ENCODE measurements at places on chromosomes 4 and X.
A peak's percentile ranks its signal among the peaks of the same experiment; 100 is the strongest.

GRCh38 chr4:15557786-15558550, 88.3 kb downstream of the CC2D2A start:
- DNase-seq: no peak

- no peak for DNase-seq
These were observed 86.0 kb downstream of the PARM1 start for GRCh38 chr4:75018811-75019479.

GRCh38 chr4:74369855-74370254, 4.9 kb downstream of the EREG start:
- no peak for DNase-seq

DNA sequence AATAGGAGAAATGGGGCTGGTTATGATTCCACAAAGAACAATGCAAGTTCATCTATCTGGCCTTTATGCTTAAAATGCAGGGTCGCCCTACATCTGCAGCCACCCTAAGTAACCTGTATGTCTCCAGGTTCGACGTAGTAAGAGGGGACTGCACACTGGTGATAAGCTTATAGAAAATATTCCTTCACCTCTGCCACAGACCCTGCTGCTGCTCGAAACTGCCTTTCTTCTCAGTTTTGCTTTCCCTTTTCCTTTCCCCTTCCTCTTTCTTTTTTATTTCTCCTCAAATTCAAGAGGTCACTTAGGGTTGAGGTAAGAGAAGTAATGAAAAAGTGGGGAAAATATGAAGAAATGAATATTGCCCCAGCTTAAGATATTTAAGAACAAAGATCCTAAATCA, 123.5 kb downstream of the DCHS2 start:
- DNase-seq: no peak

DNA sequence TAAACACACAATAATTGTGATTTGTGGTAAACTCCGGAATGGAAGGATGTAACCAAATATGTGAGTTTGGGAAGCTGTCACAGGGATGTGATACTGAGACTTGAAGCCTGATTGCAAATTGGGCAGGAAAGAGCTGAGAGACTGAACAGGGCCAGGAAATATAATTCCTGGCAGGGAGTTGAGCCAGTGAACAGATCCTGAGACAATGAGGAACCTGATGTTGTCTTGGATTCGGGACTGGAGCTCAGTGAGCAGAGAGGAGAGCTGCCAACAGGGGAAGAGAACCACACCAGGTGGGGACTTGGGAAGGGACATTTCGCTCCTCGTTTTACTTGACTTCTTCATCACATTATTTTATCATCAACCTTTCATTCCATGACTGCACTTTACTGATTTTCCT, 386.0 kb downstream of the TLL1 start:
- DNase-seq: no peak

- no peak for DNase-seq
These were observed 134.8 kb downstream of the FRYL start for GRCh38 chr4:48645225-48645794.

- DNase-seq: no peak
These were observed 79.9 kb downstream of the RFC1 start for GRCh38 chr4:39286263-39286662.

- DNase-seq: no peak
These were observed 45.8 kb downstream of the HDAC8 start for GRCh38 chrX:72526534-72527508.

- no peak for DNase-seq
These were observed 128.6 kb downstream of the RASL11B start for GRCh38 chr4:52990706-52991105.

DNA sequence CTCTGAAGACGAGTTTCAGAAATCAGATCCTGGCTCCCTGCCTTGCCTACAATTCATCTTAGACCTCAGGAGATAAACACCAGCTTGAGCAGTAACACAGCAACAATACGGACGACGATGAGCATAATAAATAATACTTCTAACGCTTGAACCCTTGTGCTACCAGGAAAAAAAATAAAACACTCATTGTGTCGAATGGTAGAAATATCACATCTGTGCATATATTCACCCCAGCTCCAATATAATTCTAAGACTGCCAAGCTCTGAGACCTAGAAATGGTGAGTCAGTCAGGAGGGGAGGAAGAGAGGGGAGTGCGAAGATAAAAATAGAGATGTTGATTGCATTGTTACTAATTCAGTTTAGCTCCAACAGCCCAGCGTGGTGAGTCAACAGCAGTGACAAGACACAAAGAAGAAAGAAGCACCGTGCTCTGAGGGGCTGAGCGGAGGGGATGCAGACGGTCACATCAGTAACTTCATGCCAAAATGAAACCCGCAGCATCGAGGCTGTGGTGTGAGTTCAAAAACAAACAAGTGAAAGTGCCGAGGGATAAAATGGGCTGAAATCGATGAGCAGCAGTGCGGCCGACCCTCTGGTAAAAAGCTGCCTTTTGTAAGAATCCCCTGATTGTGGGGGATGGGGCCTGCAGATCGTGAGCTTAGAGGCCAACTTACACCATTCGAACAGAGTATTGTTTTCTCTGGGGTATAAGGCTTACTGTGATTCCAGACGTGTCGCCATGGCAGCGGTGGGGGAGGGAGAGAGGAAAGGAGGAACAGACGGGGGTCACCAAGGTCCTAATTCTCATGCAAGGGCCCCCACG, 150.4 kb downstream of the MGST2 start:
- peak; percentile 76 for DNase-seq

All from HCEC 1CT (cell line).